DMS53 (cell line): ENCODE measurements at places on chromosomes 3 and 15.
A peak's percentile ranks its signal among the peaks of the same experiment; 100 is the strongest.

DNA sequence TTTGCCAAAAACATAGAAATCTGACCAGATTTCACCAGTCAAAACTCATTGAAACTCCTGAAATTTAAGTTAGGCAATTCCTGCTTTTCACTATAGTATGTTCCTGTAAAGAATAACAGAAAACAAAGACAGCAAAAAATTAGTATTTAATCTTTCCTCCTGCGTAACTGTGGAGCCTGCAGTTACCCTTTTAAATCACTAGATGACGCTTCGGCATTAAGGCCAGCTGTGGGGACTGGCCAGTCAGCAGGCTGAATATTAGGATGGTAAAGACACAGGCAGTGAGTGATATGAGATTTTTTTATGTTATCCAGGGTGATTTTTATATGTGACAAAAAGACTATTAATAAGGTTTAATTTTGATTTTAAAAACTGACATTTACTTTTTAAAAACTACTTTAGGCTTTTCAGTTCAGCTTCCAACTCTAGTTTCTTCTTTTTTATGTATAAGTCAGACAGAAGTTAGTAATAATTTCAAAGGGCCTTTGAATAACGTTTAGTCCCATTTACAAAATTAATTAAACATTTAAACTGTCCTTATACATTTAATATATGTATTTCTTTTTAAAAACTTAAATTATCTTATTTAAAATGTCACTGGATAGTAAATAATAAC, 165.1 kb downstream of the PPM1L start:
- peak; percentile 71 for DNase-seq

DNA sequence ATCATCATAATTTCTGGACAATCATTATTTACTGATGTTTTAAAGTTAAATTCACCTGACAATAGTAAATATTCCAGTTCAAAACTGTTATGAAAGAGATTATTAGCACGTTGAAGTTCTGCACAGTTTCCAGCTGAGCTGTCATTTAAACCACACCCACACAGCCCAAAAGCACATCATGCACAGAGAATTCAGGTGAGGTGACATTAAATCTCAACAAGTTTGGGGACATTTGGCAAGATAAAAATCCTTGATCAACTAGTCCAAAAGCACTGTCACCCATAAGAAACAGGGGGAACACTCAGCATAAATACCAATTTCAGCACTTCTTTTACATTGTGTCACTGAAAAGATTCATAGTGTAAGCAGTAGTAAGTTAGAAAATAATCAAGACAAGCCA, 6.9 kb downstream of the NCEH1 start:
- no peak for DNase-seq

- DNase-seq, result no peak
Observed at GRCh38 chr15:98422130-98422478, 226.2 kb upstream of the IGF1R start.

- DNase-seq, result no peak
Observed at GRCh38 chr3:37096975-37097374, 77.4 kb downstream of the LRRFIP2 start.

DNA sequence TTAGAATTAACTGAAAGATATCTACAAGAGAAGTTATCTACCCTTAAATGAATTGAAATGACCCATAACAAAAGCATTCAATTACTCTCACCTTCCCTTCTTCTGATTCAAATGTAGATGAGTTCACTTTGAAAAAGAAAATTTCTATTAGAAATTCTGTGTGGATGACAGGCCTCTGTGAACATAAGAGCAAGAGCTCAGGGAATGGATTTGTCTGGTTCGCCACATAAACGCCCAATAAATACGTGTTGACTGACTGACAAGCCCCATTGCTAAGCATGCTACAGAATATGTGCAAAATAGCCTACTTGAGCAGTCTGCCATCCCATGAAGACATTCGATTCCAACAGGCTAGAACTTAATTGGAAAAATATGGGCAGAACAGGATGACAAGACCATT, 315.9 kb downstream of the MECOM start:
- no peak for DNase-seq

DNA sequence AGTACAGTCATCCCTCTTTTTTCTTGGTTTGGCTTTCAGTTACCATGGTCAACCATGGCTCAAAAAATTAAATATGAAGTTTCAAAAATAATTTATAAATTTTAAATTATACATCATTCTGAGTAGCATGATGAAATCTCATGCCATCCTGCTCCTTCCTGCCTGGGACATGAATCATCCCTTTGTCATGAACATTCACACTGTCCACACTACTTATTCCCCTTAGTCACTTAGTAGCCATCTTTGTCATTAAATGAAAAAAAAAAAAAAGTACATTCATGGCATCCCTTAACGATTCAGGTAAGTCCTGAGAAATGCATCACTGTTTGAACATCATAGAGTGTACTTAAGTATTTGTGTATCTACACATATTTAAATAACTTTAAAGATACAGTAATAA, 1046.3 kb downstream of the ROBO2 start:
- DNase-seq, result peak; percentile 33

- DNase-seq, result no peak
Observed at GRCh38 chr15:64351265-64351664, 4.7 kb downstream of the CSNK1G1 start.

DNA sequence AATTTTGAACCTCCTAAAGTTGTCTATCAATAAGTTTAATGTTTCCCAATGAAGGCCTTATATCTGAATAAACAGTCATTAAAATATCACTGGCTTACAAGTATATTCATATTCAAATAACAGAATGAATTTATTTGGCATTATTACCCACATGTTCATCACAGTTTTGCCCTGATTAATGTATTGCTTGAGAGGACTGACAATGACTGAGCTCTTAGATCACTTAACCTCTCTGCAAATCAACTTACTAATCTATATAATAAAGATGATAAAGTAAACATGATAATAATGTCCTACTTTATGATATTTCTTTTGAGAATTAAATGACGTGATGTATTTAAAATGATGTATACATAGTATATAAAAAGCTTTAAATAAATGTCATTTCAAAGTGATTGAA, 532.0 kb upstream of the GBE1 start:
- no peak for DNase-seq

DNA sequence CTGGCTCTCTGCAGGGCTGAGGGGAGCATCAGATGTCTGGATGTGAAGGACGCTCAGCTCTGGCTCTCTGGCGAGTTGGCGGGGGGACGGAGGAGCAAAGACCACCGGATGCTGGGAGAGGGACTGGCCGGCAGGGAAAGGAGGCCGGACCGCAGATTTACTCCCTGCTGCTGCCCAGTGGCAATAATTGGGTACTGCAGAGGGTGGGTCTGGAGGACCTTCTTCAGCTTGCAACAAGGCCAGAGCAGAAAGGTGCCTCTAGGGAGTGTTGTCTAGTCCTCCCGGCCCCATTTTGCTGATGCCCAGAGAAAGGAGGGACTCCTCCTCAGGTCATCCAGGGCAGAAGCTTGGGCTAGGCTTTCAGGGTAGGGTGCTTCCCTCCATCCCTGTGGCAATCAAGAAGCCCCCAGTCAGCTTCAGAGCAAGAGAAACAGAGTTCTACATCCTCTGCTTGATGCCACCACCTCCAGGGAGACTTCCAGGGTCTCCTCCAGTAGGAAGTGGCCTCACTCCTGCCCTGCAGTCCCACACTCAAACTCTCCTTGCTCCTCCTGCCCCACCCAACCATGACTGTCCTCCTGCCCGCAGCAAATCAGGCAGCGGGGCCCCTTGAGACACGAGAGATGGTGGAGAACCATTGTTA, 20.3 kb upstream of the CSPG4 start:
- DNase-seq, result peak; percentile 75

DNA sequence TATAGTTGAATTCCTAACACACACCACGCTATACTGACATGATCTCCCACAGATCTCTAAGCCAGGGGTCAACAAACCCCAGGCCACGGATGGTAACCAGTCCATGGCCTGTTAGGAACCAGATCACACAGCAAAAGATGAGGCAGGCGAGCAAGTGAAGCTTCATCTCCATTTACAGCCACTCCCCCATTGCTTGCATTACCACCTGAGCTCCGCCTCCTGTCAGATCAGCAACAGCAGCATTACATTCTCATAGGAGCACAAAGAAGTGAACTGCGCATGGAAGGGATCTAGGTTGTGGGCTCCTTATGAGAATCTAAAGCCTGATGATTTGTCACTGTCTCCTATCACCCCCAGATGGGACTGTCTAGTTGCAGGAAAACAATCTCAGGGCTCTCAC, 2.7 kb downstream of the PDCD7 start:
- peak; percentile 4 for DNase-seq

DNA sequence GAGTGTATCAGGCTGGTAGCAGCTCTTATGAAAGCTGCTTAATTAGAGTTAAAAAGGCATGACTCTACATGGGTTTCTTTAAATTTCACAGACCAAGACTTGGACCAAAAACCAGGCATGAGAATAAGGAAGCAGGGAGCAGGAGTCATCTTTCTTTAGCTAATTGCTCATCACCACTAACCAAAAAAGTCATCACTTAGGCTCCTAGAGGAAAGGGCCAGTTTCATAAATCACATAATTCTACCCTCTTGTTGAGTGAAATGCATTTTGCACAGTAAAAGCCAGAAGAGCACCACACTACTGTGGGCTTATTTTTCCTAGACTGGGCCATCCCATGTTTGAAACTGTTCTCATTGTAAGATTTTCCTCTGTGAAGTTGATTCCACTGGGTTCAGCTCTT, 175.6 kb downstream of the GREM1 start:
- no peak for DNase-seq

DNA sequence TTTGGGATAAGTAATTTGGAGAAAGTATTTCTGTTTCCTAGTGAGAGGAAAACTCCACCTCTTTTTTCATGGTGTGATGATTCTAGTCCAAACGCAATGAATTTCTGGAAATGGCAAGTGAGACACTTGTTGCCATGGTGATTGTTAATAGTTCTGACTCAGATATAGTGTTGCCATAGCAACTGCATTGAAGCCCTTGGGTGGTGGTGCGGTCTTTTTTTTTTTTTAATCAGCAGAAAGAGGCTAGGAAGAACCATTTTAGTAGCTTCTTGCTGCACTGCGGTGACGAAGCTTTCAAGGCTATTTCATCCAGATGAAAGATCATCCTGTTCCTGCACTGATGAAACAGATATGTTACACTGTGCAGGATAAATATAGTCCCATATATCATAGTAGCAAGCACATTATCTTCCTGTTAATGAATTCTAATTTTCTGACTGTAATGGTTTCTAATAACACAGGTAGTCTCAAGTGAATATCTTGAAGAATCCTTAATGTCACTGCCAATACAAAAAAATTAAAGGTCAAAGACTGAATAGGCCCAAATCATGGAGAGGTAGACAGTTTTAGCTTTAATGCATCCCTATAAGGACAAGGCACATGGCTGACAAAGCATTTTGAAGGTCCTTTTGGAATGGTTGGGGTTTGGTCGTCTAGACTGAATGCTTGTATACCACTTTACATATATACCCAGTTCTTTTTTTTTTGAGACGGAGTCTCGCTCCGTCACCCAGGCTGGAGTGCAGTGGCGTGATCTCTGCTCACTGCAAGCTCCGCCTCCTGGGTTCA, 125.1 kb upstream of the ZBTB20 start:
- DNase-seq, result peak; percentile 90

- DNase-seq, result no peak
Observed at GRCh38 chr3:4021162-4021561, 221.9 kb downstream of the LRRN1 start.

- peak; percentile 30 for DNase-seq
Observed at GRCh38 chr3:134838599-134838998, 43.5 kb downstream of the EPHB1 start.

DNA sequence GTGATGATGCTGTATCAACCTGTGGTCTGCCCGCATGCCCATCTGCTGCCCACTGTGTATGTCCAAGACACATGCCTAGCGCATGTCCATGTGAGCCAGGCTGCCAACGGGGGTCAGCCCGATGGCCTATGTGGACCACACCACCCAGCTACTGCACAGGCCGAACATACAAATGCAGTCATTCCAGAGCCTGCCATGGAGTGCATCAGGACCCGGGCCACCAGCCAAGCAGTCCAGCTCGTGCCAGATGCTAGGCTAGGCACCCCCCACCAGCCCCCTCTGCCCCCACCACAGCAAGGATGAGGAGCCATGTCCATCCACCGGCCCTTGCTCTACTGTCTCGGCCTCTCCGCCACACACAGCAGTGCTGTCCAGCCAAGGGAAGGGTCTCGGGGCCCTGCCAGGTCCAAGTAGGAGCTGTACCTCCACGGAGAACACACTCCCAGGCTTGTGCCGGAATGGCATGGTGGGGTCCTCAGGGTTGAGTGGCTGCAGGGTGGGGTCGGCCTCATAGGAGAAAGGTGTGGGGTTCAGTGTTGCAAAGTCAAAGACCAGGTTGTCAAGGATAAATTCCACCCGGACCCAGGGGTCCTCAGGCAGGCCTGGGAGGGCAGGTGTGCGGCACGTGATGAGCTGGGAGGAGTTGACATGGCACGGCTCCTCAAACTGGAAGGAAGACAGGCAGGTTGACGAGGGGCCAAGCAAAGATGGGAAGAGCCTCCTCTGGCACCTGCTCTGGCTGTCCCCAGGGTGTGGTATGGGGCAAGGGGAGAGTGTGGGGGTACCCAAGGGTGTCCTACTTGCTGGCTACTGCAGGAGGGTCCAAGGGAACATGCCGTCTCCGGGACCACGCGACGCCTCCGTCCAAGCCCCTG, 15.3 kb downstream of the PLXNB1 start:
- no peak for DNase-seq

GRCh38 chr15:79970181-79970580, 815 bp downstream of the BCL2A1 start:
- no peak for DNase-seq

GRCh38 chr3:20055842-20056241, 15.6 kb downstream of the KAT2B start:
- no peak for DNase-seq

GRCh38 chr15:69789648-69790393, 307.9 kb downstream of the TLE3 start:
- DNase-seq, result no peak

GRCh38 chr15:95458721-95459120, 871.8 kb upstream of the NR2F2 start:
- DNase-seq, result no peak

GRCh38 chr3:55244247-55244646, 242.9 kb downstream of the WNT5A start:
- DNase-seq, result peak; percentile 84

DNA sequence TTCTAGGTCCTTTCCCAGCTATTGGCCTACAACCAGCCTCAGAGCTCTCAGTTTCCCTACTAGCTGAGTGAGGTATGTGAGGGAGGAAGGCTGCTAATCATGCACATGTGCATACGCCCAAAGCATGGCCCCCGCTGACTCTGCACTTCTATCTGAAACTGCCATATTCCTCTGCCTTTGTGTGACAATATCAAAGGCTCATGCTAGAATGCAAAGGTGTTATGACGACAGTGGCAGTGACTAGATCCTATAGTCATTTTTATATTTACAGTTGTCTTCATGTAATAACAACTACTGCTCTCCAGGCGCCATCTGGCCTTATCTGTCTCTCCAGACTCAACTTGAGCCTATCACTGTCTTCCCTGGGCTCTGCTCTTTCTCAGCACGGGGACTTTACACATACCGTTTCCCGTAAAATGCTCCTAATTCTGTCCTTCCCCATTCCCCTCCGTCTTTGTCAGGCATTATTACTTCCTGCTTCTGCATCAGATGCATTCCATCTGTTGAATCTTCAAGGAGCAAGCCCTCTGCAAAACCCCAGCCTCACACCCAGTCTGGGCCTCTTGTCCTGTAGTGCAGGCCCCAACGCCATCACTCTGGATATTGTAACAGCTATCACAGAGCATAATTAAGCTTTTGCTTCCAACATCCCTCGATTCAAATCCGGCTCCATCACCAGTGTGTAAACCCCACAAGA, 102.5 kb downstream of the PDCD6IP start:
- no peak for DNase-seq

- DNase-seq, result no peak
Observed at GRCh38 chr3:19931180-19931692, 2.8 kb downstream of the EFHB start.

GRCh38 chr3:135905058-135905724, 60.3 kb upstream of the PPP2R3A start:
- DNase-seq, result peak; percentile 25
